Activated T-cell treated with anti-CD3 and anti-CD28 coated beads for 4 hours (primary cell): ENCODE measurements at places on chromosomes 5 and 9.

GRCh38 chr5:142808878-142809598 lies 38.9 kb downstream of the ARHGAP26 start:
- DNase-seq = no peak

- DNase-seq = no peak
Measured at GRCh38 chr5:176793343-176793699, 17.0 kb upstream of the UNC5A start.

DNA sequence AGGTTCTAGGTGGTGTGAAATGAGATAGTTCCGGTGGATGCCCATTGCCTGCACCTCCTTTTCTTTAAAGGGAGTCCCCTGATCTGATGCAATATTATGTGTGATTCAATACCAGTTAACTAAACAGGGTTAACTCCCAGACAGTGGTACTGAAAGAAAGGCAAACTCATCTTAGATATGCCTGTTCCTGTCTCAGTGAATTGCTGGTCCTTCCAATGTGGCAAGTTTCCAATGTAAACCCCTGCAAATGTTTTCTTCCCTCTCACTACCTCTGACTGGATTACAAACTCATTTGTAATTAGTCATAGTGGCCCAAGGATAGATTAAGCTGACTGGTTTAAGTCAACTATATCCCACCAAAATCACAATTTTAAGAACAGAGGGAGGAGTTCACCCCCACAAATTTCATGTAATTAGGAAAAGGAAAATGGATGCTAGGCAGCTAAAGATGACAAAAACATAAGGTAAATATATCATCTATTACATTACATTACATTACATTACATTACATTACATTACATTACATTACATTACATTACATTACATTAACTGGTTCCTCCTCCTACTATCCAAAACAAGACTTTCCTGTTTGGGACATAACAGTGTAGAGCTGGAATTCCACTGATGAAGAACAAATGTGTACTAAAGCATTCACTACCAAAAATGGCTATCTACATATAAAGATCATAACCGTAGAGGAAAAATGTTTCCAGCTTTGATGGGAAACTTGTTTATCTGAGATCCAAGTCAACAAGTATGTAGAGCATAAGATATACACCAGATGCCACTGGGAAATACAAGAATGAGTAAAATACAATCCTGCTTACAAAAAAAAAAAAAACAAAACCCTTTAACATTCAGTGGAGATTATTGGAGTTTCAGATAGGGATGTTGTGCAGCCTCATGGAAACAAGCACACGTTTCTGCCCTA lies 121.5 kb upstream of the SNX2 start:
- no peak for DNase-seq

- no peak for DNase-seq
Measured at GRCh38 chr9:98391867-98392266, 136.4 kb upstream of the TBC1D2 start.

GRCh38 chr9:119257592-119257991 lies 111.6 kb downstream of the BRINP1 start:
- no peak for DNase-seq

DNA sequence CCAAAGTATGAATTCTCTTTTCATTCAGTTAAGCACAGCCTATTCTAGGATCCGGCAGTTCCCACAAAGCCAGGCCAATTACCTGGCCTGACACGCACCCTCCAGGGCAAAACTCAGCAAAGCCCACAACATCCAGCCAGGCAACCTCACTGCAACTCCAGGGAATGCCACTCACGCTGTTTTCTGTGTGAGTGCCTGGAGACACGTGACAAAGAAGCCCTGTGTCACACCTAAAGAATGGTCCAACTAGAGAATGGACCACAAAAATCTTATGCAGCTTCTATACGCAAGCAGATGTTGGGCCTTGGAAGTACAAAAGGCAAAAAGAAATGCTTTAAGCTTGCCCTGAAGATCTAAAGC lies 20.2 kb downstream of the RETREG1 start:
- no peak for DNase-seq

DNA sequence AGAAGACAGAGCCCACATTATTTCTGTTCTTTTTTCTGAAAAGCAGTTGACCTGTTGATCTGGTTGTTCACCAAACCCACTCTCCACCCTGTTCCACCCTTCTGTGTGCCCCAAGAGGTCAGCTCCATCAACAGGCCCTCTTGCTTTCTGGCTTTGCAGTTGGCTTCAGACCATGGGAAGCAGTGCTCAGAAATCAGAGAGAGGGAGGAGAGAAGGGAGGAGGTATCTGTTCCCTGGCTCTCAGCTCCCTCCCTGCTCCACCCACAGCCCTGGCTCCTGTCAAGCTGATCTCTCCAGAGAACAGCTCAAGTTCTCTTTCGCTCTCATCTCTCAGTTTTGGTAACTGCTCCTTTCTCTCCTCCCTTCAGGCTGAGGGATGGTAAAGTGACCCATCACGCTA lies 144.2 kb upstream of the RAI14 start:
- no peak for DNase-seq

DNA sequence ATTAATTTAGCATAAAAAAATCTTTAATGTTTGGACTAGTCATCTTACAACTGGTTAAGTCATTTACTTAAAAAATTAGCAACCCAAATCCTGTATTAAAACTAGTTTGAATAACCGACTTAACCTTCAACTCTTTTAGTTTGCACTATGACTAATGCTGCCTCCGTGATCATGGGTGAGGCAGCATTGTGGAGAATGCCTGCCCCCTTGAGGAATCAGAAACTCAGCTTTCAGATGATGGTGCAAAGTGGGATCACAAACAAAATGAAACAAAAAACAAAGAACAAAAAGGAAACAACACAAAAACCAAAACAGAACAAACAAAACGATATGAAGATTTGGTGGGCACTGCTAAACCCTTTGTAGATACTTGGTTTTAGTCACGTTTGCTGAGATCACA lies 127.0 kb upstream of the PALM2AKAP2 start:
- DNase-seq = no peak

GRCh38 chr5:64659289-64659688 lies 31.0 kb upstream of the SHISAL2B start:
- no peak for DNase-seq

- DNase-seq = no peak
Measured at GRCh38 chr5:146188358-146188757, 5.9 kb upstream of the LARS1 start.

DNA sequence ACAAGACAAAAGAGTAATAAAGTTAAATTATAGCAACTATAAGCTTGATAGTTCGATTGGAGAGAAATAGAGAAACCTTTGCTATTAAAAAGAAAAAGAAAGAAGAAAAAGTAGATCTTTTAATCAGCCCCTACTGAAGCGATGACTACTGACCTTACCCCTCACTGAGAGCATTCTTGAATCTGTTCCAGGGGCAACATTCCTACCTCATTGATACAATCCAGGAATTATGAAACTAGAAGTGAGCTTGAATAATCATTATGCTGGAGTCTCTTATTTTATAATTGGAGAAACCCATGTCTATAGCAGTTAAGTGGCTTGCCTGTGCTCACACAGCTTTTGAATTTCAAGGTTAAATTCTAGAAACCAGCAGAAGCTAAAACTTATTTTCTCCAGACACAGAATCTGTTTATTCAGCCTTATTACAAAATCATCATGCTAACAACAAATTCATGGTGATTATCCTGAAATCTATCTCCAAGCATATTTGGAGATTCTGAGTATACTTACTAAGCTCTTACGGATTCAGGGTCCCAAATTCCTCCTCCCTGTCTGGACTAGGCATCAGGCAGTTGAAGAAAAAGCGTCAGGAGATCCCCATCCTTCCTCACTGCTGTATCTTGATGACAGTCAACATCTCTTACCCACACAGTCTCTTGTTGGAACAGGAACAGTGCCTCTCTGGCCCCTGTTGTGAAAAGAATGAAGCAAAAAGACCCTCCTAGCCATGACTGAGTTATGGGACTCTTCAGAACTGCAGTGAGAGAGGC lies 547.6 kb upstream of the WWC1 start:
- no peak for DNase-seq

- DNase-seq = no peak
Measured at GRCh38 chr9:93052791-93053540, 5.5 kb upstream of the SUSD3 start.
